DND-41 (cell line): ENCODE measurements at places on chromosomes 5 and 9.

- H3K4me1 ChIP-seq = no peaks in the 10 kb centered on the region
- DNase-seq = no peak
- no peak overlapping the region for H3K4me3 ChIP-seq
- no peaks in the 10 kb centered on the region for H3K27me3 ChIP-seq
- no peaks in the 10 kb centered on the region for H3K36me3 ChIP-seq
Observed at GRCh38 chr9:127629468-127630081, 17.5 kb downstream of the STXBP1 start.

GRCh38 chr5:151198861-151199260 lies 25.0 kb downstream of the CCDC69 start:
- H3K4me1 ChIP-seq = peaks cover 51% of the 10 kb centered on the region
- H3K27me3 ChIP-seq = no peaks in the 10 kb centered on the region
- no peaks in the 10 kb centered on the region for H3K36me3 ChIP-seq
- no peak overlapping the region for H3K4me3 ChIP-seq

- H3K4me3 ChIP-seq = no peak overlapping the region
- no peaks in the 10 kb centered on the region for H3K36me3 ChIP-seq
- no peaks in the 10 kb centered on the region for H3K4me1 ChIP-seq
- no peak for DNase-seq
- H3K27ac ChIP-seq = no peak overlapping the region
Observed at GRCh38 chr5:9726931-9727330, 96.8 kb upstream of the TAS2R1 start.

DNA sequence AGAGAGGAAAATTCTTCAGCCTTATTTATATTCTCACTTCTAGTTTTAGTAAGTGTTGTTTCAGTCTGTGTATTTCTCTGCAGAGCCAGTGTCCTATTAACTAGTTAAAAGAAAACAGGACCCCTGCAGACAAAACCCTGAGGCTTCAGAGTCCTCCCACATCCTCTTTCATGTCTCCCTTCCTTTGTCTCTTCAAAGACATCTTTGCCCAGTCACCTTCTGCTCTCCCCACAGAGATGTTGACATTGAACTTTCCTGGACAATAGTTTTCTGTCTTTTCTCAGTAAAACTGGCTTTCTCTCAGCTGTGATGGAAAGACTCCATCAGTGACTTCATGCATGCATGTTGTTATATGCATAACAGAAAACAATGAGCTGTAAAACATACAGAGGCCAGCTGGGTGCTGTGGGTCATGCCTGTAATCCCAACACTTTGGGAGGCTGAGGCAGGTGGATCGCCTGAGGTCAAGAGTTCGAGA lies 20.2 kb downstream of the GRAMD2B start:
- H3K4me3 ChIP-seq = no peak overlapping the region
- H3K36me3 ChIP-seq = no peaks in the 10 kb centered on the region
- H3K4me1 ChIP-seq = peaks cover 9% of the 10 kb centered on the region
- H3K27ac ChIP-seq = no peak overlapping the region
- H3K27me3 ChIP-seq = no peaks in the 10 kb centered on the region
- DNase-seq = no peak

DNA sequence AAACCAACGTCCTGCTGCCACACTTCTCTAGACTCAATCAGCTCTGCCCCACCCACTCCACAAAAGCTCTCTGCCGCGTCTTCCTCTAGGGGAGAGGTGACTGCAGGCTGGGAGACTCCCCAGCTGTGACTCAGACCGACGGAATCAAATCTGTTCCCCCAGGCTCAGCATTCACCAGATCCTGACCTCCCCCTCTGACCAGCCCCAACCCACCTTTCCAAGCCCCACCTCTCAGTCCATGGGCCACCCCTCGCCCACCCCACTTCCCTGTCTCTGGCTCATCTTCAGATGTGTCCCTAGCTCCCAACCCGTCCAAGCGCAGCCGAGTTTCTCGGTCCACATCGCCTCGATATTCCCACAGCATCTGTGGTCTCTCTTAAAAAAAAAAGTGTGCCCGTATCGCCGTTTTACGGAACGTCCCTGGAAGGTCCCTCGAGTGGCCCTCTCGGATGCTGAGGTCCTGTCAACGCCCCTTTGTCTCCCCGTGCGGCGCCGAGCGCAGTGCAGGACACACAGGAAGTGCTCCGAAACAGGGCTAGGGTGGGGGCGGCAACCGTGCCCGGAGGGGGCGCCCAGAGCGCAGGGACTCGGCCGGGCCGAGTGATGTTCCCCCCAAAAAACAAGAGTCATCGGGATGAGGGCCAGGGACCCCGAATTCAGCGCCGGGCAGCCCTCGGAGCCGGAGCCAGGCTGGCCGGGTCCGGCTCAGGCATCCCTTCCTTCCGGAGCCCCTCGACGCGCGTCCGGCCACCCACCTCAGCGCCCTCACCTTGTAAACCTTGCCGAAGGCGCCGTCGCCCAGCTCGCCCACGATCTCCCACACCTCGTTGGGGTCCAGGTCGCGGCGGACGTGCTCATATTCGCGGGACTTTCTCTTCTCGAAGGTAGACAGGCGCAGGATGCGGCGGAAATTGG lies 649 bp downstream of the STK10 start:
- H3K4me1 ChIP-seq = peaks cover 34% of the 10 kb centered on the region
- H3K27ac ChIP-seq = peak overlapping the region; percentile 70
- peaks cover 6% of the 10 kb centered on the region for H3K27me3 ChIP-seq
- H3K4me3 ChIP-seq = peak overlapping the region; percentile 92
- DNase-seq = peak; percentile 66

DNA sequence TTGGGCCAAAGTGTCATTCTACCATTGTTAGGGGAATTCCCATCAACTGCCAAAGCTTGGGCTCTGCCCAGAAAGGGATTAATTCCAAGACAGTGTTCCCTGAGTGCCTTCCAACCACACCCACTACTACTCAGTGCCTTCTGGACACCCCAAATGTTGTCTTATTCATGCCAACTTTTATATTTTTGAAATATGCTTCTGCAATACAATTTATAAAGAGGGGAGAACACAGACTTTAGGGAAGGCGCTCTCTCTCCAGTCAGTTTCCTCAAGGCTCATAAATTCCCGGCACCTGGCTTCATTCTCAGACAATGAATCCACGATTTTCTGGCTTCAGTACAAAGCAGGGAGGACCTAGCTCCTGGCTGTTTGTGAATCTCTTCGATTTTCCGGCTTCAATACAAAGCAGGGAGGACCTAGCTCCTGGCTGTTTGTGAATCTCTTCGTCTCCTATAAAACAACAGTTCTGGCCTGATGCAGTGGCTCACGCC lies 120.1 kb upstream of the MYO10 start:
- H3K4me1 ChIP-seq = no peaks in the 10 kb centered on the region
- H3K4me3 ChIP-seq = no peak overlapping the region
- DNase-seq = no peak
- no peaks in the 10 kb centered on the region for H3K36me3 ChIP-seq

DNA sequence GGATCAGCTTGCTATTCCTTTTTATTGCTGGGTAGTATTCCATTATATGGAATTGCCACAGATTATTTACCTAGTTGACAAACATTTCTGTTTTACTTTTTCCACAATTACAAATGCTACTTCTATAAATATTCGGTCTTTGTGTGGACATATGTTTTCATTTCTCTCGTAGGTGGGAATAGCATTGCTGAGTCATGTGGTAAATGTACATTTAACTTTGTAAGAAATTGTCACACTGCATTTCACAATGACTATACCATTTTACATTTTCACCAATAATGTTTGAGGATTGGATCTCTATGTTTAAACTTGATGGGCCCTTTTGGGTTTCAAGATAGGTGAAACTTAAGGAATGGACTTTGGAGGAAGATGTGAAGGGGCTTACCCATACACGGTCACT lies 19.7 kb downstream of the RAI14 start:
- no peak overlapping the region for H3K27ac ChIP-seq
- H3K27me3 ChIP-seq = no peaks in the 10 kb centered on the region
- H3K36me3 ChIP-seq = no peaks in the 10 kb centered on the region
- H3K4me1 ChIP-seq = no peaks in the 10 kb centered on the region
- DNase-seq = no peak
- no peak overlapping the region for H3K4me3 ChIP-seq

GRCh38 chr9:98774746-98775145 lies 21.6 kb downstream of the ANKS6 start:
- H3K27me3 ChIP-seq = no peaks in the 10 kb centered on the region
- H3K4me3 ChIP-seq = no peak overlapping the region
- no peak for DNase-seq
- H3K27ac ChIP-seq = no peak overlapping the region

- H3K27ac ChIP-seq = no peak overlapping the region
- H3K36me3 ChIP-seq = no peaks in the 10 kb centered on the region
- no peaks in the 10 kb centered on the region for H3K27me3 ChIP-seq
- DNase-seq = no peak
- H3K4me3 ChIP-seq = no peak overlapping the region
Observed at GRCh38 chr5:172789687-172790495, 18.9 kb upstream of the DUSP1 start.

- DNase-seq = no peak
- no peak overlapping the region for H3K4me3 ChIP-seq
- H3K36me3 ChIP-seq = no peaks in the 10 kb centered on the region; the same call in 1 of the 2 replicates
- no peaks in the 10 kb centered on the region for H3K27me3 ChIP-seq
Observed at GRCh38 chr9:86945728-86946200, 1.5 kb downstream of the GAS1 start.

GRCh38 chr5:135140446-135141204 lies 106.6 kb upstream of the PITX1 start:
- peaks cover 5% of the 10 kb centered on the region for H3K27me3 ChIP-seq
- no peaks in the 10 kb centered on the region for H3K36me3 ChIP-seq
- H3K4me1 ChIP-seq = no peaks in the 10 kb centered on the region
- DNase-seq = no peak
- H3K4me3 ChIP-seq = no peak overlapping the region

DNA sequence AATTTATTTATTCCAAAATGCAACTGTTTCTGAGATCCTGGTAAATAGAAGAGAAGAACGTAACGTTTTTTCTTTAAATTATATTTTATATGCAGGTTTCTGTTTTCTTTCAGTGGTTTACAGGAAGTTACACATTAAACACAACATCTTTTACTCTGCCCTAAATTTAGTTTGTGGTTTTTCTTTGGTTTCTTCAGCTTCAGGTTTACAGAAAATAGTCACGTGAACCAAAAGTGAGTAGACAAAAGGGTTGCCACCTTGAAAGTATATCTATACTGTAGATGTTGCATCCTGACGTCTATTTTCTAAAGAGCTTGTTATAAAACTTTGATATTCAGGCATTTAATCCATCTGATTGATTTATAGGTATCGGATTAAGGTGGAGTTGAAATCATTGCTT lies 1236.6 kb downstream of the MAT2B start:
- no peaks in the 10 kb centered on the region for H3K27me3 ChIP-seq
- no peak overlapping the region for H3K4me3 ChIP-seq
- H3K27ac ChIP-seq = no peak overlapping the region
- H3K36me3 ChIP-seq = no peaks in the 10 kb centered on the region
- no peaks in the 10 kb centered on the region for H3K4me1 ChIP-seq

DNA sequence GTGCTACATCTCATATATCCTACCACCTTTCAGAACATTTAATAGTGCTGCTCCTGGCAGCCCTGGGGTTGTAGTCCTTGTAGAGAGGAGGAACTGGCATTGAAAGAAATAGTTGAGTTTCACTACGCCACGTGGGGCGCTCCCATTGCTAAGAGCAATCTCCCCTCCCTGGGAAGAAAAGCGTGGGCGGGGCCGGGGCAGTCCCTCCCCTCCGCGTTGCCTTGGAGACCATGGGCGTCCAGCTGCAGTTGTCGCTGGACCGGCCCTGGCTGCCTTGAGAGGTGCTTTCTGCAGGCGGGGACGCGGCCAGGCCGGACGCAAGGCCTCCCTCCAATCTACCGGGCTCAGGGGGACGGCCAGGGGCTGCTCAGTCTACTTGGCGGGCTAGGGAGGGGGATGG lies 368 bp upstream of the CCDC180 start:
- H3K27ac ChIP-seq = no peak overlapping the region
- no peak overlapping the region for H3K4me3 ChIP-seq
- no peak for DNase-seq
- no peaks in the 10 kb centered on the region for H3K27me3 ChIP-seq

DNA sequence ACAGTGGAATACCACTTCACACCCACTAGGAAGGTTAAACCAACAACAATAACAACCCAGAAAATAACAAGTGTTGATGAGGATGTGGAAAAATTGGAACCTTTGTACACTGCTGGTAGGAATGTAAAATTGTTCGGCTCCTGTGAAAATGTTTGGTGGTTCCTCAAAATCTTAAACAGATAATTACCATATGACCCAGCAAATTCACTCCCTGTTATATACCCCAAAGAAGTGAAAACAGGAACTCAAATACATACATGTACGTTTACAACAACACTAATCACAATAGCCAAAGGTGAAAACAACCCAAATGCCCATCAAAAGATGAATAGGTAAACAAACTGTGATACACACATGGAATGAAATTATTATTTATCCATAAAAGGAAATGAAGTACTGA lies 178.5 kb upstream of the PHYKPL start:
- no peak for DNase-seq
- H3K4me3 ChIP-seq = no peak overlapping the region
- H3K27ac ChIP-seq = no peak overlapping the region
- H3K36me3 ChIP-seq = no peaks in the 10 kb centered on the region

DNA sequence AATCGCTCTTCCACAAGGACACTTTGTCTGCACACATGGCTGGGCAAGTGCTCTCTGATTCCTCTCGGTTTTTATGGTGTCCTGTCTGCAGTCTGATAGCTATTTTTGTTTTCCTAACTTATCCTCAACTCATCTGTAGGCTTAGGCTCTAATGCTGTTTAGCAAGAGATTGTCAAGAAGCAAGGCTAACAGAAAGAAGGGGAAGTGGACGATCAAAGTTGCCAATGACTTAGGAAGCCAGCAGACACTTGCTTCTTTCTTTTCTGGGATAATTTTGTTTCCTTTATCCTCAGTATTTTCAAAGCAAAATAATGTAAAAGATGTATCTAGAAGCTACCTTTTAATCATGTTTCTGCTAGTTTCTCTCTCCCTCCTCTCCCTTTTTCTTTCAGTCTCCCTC lies 130.7 kb downstream of the PRKACG start:
- no peak overlapping the region for H3K27ac ChIP-seq
- no peaks in the 10 kb centered on the region for H3K36me3 ChIP-seq
- H3K4me3 ChIP-seq = no peak overlapping the region
- no peaks in the 10 kb centered on the region for H3K4me1 ChIP-seq

- H3K27me3 ChIP-seq = no peaks in the 10 kb centered on the region
- H3K27ac ChIP-seq = no peak overlapping the region
- H3K4me3 ChIP-seq = no peak overlapping the region
- H3K4me1 ChIP-seq = peaks cover 7% of the 10 kb centered on the region
- DNase-seq = peak; percentile 73
- no peaks in the 10 kb centered on the region for H3K36me3 ChIP-seq
Observed at GRCh38 chr9:129225815-129226214, 47.8 kb upstream of the IER5L start.
